ENCODE measurements at places on chromosomes 11 and 22. TPM values are rescaled to one million over a fixed set of nuclear protein-coding genes. Genes with fewer than 3 reads are reported as not detected.

DNA sequence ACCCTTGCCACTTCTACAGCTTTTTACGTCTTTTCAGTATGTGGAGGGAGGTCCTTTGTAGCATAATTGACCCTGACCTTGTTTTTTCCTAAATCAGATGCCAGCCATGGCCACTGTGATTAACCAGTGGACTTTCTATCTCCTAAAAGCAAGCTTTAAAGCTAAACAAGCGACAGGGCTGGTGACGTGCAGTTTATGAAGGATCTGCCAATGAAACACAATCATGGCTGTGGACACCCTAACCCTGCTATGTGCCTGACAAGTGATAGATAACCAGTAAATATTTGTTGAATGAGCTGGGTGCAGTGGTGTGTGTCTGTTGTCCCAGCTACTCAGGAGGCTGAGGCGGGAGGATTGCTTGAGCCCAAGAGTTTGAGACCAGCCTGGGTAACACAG lies 64.2 kb downstream of the LIF start:
- no peaks in the 10 kb centered on the region for H3K36me3 ChIP-seq
- DNase-seq = no peak
- no peak overlapping the region for H3K4me3 ChIP-seq

- H3K27ac ChIP-seq = peak overlapping the region; percentile 99
- peak overlapping the region; percentile 98 for H3K4me3 ChIP-seq
- peaks cover 20% of the 10 kb centered on the region for H3K36me3 ChIP-seq
- DNase-seq = no peak
- H3K27me3 ChIP-seq = no peaks in the 10 kb centered on the region
- H3K4me1 ChIP-seq = no peaks in the 10 kb centered on the region
These were observed 569 bp downstream of the FAM76B start for GRCh38 chr11:95788921-95789505.

CAPN5 gene
- 2.6 TPM for total RNA-seq

HEPN1 gene
- not detected for total RNA-seq

DNA sequence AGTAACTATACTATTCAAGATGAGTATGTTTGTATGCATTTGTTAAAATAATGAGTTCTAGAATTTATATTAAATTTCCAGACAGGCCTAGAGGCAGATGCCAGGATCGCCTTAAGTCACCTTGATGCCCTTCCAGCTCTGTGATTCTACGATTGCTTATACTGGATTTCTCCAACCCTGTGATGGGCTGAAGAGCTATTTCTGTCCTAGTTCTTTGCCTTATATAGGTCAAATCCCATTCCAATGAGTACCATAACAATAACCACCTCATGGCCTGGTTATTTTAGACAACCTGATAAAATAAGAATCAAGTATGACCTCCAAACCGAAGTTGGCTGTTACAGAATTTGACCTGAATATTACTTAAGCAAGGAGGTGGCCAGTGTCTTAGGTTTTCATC lies 79.8 kb upstream of the BLID start:
- H3K4me3 ChIP-seq = no peak overlapping the region
- no peak for DNase-seq
- no peaks in the 10 kb centered on the region for H3K4me1 ChIP-seq
- no peaks in the 10 kb centered on the region for H3K27me3 ChIP-seq

Measured in right atrium auricular region (tissue), 2 donors.